ENCODE measurements at places on chromosomes 12 and 14. TPM values are rescaled to one million over a fixed set of nuclear protein-coding genes. Genes with fewer than 3 reads are reported as not detected.

OR6C2 gene
- total RNA-seq: not detected

LRTM2 gene
- not detected for total RNA-seq

IRAK3 gene
- 6.6 TPM for total RNA-seq

DAO gene
- not detected for total RNA-seq

NUAK1 gene
- total RNA-seq: 29.6 TPM

RAD9B gene
- total RNA-seq: 0.97 TPM

IQSEC3 gene
- not detected for total RNA-seq

KRT76 gene
- not detected for total RNA-seq

KRT72 gene
- total RNA-seq: not detected

PALS1 gene
- 23.8 TPM for total RNA-seq

NEUROD4 gene
- total RNA-seq: not detected

HOXC5 gene
- total RNA-seq: 1.1 TPM

A2ML1 gene
- total RNA-seq: not detected

SARNP gene
- total RNA-seq: 65.1 TPM

ZBTB42 gene
- 6.2 TPM for total RNA-seq

TESPA1 gene
- total RNA-seq: not detected

LACRT gene
- not detected for total RNA-seq

FAM181A gene
- total RNA-seq: not detected

KRT75 gene
- total RNA-seq: not detected
